ENCODE measurements at places on chromosomes 1 and 21.

GRCh38 chr1:209705033-209705598 lies 470 bp downstream of the HSD11B1 start:
- DNase-seq = no peak

- DNase-seq = no peak
Observed at GRCh38 chr1:18350747-18351146, 130.0 kb upstream of the KLHDC7A start.

DNA sequence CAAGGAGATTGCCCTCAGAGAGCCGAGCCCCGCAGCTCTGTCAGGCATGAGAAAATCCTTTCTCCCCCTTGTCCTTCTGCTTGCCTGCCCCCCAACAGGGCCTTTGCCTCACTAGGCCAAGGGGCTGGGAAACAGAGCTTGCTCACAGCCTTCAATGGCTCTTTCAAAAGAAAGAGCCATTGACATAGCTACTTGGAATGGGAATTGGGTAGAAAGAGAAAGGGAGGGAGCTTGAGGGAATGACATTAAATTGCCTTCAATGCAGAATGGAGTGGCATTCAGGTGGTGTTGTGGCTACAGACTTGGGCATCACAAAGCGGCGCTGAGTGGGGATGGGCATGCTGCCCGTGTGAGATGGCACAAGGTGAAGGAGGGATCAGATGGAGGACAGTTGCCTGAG lies 13.2 kb downstream of the SYT11 start:
- no peak for DNase-seq

DNA sequence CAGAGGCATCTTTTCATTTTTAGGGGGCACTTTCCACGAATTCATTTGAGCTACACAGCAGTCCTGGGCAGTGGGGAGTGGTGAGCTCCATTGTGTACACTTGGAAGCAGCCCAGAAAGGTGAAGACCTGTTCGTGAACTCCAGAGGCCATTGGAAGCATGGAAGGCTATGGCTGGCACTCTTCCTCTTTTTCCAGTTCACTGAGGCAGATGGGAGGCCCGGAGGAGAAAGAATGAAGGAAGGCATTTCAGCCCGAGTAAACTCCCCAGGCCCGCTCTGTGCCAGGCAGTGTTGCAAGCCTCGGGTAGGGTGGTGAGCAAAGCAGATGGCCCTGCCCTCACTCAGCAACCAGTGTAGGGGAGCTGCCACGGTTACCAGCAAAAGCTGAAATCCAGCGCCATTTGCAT lies 673 bp upstream of the DHCR24 start:
- no peak for DNase-seq
